Globus pallidus (tissue), 1 donor: ENCODE measurements at places on chromosomes 5 and 9.

- peak; percentile 27 for DNase-seq
Measured at GRCh38 chr9:113857875-113858274, 18.2 kb upstream of the ZNF618 start.

- peak; percentile 95 for DNase-seq
Measured at GRCh38 chr9:613771-614347, 227.6 kb upstream of the DMRT1 start.

DNA sequence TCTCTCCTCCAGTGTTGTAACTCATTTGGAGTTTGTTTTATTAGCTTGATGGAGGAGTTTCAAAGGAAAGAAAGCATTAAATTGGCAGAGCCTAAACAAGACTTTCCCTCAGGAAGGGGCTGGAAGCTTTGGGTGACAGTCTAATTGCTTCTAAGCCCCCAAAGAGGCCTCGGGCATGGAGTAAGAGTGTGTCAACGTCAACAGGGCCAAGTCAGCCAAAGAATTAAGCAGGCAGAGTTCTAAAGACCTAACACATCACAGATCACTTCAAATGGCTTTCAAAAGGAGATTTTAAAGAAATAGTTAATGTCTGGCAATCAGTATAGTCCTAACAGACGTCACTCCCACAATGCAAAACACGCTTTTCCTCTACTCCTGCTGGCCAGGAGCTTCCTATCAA is 234.5 kb downstream of the EFNA5 start:
- DNase-seq = no peak

GRCh38 chr9:119509291-119509905 is 140.2 kb upstream of the BRINP1 start:
- no peak for DNase-seq

- peak; percentile 17 for DNase-seq
Measured at GRCh38 chr5:1004461-1005248, 3.9 kb upstream of the NKD2 start.

DNA sequence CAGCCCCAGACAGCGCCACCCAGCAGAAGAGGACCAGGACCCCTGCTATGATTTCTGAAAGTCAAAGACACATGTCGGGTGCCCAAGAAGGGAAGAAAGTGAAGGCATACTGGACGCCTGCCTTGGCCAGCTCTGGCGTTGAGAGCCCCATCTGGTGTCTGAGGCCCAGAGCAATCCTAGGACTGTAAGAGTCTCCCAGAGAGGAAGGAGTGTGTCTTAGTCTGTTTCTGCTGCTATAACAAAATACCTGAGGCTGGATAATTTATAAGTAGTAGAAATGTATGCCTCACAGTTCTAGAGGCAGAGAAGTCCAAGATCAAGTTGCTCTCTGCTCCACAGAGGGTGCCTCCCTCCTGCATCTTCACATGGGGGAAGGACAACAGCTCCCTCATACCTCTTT is 10.8 kb downstream of the RASGEF1C start:
- no peak for DNase-seq

GRCh38 chr9:88814577-88814976 is 176.7 kb upstream of the S1PR3 start:
- DNase-seq = no peak

DNA sequence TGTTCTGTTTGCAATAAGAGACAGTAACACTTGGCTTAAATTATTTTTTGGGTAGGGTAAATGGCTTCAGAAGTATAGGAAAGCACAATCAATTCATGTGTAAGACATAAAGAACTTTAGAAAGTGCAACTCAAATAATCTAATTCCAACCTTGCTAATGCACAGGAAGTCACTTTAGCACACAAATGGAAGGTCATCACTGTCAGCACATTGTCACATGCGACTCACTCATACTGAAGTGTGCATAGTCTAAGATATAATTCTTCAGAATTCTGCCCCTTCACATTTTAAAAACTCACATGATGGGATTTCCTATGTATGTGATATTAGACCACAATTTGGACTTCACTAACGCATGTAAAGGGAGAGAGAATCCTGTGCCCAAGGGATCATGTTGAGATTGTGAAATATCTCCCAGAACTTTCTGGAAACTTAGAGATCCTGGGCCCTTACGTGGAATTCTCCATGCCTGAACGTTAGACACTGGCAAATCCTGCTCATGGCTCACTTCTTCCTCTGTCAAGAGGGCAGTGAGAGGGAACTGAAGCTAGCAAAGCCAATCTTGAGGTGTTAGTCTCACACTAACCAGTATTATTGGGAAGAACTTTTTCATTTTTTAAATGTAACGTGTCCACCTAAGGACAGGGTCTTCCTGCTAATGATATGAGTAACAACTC is 403.2 kb upstream of the PTGER4 start:
- DNase-seq = no peak

DNA sequence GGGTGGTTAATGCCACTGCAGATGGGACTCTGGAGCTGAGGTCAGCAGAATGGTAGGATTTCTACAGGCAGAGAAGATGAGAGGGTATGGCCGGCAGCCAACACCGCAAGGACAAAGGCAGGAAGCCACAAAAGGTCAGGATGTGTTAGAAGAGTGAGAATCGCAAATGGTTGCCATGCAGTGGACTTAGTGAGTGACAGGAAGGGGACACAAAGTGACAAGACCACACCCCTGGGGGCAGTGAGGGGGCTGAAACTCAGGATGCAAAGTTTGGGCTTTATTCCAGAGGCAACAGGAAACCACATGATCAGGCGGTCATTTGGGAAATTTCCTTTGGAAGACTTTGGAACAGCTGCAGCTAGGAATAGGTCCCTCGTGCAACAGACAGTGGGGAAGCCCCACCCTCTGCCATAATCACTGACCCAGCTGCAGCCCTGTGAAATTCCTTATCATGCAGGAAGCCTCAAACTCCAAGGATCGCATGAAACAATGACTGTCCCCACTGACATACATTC is 14.2 kb upstream of the CCDC180 start:
- no peak for DNase-seq

DNA sequence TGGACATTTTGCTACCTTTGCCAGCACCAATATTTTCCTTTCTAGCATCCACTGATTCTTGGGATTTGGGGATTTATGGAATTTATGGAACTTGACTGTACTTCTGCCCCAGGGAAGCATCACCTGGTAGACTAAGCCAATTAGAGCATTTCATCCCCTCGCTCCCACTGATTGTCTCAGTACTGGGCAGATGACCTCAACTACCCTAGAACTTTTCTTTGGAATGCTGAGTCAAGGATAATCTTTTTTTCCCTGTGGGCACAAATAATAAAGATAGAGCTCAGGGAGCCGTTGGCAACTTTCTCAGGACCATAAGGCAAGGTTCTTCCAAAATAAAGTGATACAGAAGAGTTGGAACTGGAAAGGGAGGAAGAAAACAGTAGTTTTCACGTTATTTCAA is 438.4 kb downstream of the PLK2 start:
- no peak for DNase-seq

GRCh38 chr5:125323613-125324012 is 577.2 kb upstream of the ZNF608 start:
- DNase-seq = no peak

GRCh38 chr9:85586684-85587083 is 155.1 kb downstream of the AGTPBP1 start:
- DNase-seq = no peak

DNA sequence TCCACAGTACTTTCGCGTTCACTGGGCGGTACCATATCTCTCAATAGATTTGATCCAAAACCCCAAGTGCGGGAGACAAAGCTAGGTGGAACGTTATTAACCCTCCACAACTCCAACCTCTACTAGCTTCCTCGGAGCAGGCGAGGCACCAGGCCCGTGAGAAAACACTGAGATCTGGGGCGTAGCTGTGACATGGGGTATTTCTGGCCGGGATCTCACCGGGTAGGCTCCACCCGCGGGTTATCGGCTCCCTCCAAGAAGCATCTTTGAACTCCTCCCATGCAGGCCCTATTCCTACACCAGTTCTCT is 350 bp upstream of the SLC25A46 start:
- DNase-seq = no peak

DNA sequence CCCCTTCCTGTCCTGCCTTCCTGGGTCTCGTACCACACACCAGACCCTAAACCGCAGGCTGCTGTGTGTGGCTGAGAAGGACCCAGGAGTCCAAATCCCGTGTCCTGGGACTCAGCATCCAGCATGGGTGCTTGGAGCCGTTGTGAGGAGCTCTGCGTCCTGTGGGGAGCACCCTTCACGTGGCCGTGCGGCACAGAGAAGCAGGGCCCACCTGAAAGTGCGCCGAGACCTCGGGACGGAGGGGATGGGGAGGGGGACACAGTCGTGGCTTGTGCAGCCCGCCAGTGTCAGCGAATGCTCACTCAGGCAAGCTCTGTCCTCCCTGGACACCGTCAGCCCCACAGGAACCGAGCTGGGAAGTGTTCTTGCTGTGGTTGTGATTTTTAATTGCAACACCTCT is 244.6 kb downstream of the CACNA1B start:
- no peak for DNase-seq

- no peak for DNase-seq
Measured at GRCh38 chr5:106397700-106398099, 1273.0 kb downstream of the EFNA5 start.

DNA sequence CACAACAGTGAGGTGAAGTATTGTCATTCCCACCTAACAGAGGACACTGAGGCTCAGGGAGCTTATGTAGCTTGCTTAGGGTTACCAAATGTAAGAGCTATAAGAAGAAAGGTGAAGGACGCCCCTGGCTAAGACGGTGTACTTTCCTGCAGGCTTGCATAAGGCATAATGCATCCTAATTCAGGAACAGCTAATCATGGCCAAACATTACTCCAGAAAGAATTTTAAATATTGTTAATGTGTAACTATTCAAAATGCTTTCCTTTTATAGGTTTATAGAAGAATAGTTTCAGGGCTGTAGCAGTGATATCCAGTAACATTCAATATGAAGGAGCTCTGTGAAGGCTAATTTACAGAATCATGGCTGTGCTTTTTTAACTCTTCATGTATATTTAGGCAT is 479.1 kb downstream of the BNC2 start:
- no peak for DNase-seq

DNA sequence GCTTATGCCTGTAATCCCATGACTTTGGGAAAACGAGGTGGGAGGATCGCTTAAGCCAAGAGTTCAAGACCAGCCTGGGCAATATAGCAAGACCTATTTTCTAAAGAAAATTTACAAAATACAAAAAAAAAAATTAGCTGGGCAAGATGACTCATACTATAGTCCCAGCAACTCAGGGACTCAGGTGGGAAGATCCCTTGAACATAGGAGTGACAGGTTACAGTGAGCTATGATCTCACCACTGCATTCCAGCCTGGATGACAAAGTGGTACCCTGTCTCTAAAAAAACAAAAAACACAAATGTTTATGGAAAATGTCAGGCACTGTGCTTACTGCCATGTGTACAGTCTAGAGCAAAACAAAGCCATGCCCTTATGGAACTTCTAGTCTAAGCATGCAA is 823.3 kb upstream of the DMAC1 start:
- DNase-seq = no peak

DNA sequence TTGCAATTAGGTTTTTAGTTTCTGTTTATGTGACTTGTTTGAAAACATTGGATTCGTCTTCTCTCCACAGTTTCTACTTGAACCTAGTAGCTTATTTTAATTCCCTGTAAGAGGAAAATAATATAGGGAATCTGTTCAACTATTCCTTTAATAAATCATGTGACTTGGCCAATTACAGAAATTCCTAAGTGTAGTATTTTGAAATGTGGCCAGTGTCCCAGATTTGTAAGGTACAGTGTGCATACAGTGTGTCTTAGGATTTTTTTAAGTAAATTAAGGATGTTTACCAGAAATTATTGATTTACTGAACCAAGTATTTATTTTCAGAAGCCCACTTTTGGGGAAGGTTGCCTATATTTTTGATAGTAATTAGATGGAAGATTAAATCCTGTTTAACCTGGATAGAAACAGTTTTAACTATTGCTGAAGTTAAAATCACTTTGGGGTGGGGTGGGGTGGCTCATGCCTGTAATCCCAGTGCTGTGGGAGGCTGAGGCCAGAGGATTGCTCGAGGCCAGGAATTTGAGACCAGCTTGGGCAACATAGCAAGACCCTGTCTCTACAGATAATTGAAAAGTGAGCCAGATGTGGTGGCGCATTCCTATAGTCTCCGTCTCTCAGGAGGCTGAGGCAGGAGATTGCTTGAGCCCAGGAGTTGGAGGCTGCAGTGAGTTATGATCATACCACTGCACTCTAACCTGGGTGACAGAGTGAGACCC is 36.9 kb downstream of the G3BP1 start:
- no peak for DNase-seq

DNA sequence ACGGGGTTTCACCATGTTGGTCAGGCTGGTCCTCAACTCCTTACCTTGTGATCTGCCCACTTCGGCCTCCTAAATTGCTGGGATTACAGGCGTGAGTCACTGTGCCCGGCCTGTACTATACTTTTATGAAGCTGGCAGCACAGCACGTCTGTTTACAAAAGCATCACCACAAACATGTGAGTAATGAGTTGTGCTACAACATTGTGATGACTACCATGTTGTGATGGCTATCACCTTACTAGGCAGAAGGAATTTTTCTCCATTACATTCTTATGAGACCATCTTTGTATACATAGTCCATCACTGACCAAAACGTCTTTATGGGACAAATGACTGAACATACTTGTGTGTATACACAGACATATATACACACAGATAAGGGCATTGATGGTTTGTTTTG is 1019.0 kb downstream of the CDH18 start:
- no peak for DNase-seq

DNA sequence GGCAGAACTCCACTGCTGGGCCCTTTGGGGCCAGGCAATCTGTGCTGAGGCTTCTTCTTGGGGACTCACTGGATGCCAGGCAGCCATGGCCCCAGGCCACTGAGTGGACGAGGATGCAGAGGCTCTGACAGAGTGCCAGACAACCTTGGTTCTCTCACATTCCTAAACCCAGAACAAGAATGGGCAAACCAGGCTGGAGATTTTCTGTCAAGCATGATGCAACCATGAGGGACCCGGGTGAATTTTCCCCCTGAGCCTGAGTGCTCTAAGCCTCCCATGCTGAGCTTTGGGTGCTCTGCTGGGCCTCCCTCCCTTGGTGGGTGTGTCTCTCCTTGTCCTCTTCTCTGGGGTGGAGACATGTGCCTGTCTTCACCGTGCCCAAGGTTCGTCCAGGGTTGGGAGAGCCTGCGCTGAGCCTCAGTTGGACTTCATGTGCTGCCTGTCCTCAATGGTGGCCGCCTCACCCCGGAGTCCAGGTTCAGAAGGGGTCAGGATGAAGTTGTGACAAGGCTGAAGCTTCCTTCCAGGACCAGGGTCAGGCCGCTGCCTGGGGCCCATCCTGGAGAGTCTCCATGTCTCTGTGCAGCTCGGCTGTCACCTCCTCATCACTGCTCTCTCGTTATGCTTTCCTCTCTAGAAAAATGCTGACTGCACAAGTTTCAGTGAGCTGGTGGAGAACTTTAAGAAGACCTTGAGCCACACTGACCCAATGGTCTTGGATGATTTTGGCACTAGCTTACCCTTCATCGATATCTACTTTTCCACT is 24.1 kb downstream of the PITX1 start:
- no peak for DNase-seq

- no peak for DNase-seq
Measured at GRCh38 chr5:67042176-67043003, 154.2 kb downstream of the CD180 start.

DNA sequence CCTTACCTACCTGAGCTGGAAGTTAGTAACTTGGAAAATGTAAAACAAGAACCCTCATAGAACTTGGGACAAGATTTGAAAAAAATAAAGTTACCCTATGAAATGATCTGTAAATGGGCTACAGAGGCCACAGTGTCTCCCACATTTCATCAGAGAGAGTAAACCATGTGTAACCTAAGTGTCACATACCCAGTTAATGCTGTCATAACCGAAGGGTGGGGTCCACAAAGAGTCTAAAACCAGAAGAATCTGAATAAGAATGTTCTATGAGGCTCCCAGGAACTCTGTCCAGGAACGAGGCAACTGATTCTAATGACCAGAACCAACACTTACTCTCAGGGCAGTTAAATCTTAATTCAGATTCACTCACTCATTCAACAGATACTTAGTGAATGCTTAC is 1.0 kb upstream of the FAM13B start:
- DNase-seq = no peak
